Right renal pelvis (tissue), 4 donors: ENCODE measurements at places on chromosomes 6 and 20.

DNA sequence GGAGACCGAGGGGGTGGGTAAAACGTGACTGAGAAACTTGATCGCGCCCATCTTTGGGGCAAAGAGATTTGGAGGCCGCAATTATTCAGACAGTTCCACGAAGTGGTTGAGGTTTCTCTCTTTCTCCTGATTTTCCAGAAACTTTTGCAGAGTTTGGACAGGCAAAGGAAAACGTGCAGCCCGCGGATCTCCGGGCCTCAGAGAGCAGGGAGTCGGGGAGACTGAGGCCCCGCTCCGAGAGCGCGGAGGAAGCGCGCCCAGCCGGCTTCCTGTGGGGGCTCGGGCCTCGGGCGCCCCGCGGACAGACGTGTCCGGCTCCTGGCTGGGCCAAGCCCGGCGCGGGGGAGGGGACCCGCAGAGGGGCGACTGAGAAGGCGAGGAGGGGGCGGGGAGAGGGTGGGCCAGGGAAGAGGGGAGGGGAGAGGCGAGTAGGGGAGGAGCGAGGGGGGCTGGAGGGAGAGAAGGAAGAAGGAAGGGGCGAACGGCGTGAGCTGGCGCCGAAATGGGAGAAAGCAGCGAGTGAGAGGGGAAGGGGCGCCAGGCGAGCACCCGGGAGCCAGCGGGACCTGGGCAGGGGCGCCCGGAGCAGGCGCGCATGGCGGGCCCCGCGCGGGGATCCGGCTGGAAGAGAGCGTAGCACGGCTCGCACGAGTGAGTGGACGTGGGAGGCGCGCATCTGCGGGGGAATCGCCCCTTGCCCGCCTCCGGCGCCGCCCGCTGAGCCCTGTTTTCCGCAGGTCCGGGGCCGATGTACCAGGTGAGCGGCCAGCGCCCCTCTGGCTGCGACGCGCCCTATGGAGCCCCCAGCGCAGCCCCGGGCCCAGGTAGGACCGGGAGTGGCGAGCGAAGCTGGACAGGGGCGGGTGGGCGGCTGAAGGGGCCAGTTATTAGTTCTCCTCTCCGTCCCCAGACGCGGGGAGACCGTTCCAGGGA lies at the start of gene MDFI:
Gene MDFI, plus strand, starts transcription at position 467 of the 933 bp plus-strand sequence. Its CDS starts 282 bp downstream, at position 749.
- DNase-seq: no peak

DNA sequence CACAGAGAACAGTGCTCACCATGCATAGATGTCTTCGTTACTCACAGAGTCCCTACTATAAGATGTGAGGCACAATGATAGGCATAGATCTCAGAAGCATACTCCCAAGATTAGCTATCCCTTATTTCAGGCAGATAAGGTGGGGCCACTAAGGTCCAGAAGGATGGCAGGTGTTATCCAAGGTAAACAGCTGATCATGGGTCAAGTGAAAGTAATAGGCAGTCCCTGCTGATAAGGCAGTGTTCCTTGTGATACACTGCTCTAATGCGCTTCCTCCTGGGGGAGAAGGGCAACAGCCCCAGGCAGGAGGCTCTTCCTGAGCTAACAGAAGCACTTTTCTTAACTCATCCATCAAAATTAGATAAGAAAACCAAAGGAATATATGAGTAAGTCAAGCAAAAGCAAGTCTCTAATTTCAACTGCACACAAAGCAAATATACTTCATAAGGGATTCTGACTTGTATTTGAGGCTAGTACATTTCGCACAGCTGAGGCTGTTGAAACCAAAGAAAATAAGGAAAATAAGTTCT lies 42.2 kb downstream of the METTL24 start:
- no peak for DNase-seq

DNA sequence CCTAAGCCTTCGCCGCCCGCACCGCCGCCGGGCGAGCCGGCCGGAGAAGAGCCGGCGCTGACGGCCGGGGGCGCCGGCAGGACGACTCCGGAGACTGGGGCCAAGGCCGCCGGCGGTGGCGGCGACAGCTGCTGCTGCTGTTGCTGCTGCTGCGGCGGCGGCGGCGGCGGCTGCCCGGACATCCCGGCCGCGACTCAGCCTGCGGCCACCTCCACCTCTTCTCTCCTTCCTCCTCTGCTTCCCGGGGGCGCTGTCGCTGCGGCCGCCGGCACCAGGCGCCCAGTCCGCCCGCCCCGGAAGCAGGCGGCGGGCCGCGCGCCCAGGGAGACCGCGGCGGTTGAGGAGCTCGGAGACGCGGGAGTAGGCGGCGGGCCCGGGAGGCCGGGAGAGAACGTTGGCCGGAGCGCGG lies 307 bp downstream of the RANBP9 start:
- no peak for DNase-seq

DNA sequence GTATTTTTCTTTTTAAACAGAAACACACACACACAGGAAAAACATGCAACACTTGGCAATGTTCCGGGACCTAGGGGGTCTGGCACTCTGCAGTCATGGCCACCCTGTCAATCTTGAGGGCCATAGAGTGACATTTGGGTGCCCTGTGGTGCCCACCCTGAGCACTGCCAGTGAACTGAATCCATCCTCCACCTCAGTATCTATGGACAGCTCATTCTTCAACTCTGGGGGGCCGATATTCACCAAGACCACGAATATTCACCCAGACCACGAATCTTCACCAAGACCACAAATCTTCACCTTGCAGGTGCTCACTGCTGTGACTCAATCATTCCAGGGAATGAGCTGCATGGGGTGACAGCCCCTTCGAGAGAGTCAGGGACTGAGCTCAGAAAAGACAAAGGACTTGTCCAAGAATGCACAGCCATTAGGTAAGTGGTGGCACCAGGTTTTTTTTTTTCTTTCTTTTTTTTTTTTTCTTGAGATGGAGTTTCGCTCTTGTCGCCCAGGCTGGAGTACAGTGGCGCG lies 19.1 kb downstream of the SNAI1 start:
- DNase-seq: no peak

DNA sequence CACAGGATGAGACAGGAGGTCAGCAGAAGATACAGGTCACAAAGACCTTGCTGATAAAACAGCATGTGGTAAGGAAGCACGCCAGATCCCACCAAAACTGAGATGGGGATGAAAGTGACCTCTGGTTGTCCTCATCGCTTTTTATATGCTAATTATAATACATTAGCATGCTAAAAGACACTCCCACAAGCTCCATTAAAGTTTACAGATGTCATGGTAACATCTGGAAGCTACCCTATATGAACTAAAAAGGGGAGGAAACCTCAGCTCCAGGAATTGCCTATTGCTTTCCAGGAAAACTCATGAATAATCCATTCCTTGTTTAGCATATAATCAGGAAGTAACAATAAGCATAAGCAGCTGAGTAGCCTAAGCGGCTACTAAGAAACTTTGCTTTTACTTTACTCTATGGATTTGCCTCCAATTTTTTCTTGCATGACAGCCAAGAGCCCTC lies 8.4 kb upstream of the RIN2 start:
- no peak for DNase-seq
